ENCODE measurements at places on chromosomes 11 and 22.
A peak's percentile ranks its signal among the peaks of the same experiment; 100 is the strongest.

DNA sequence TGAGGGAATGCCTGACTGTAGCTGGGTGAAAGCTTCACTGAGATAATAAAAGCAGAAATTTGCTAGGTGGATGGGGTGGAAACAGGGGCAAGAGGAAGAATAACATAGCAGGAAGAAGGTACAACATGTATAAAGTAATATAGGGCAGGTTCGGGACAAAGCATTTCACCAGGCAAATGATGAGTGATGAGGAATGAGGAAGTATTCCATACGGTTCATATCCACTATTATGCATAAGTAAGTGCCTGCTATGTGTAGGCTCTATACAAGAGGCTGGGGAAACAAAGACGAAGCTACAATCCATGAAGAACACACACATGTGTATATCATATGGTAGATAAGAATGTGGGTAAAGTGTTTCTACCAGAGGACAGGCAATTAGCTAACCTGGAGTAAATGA is 7.9 kb downstream of the NDUFC2 start:
- no peak for DNase-seq

DNA sequence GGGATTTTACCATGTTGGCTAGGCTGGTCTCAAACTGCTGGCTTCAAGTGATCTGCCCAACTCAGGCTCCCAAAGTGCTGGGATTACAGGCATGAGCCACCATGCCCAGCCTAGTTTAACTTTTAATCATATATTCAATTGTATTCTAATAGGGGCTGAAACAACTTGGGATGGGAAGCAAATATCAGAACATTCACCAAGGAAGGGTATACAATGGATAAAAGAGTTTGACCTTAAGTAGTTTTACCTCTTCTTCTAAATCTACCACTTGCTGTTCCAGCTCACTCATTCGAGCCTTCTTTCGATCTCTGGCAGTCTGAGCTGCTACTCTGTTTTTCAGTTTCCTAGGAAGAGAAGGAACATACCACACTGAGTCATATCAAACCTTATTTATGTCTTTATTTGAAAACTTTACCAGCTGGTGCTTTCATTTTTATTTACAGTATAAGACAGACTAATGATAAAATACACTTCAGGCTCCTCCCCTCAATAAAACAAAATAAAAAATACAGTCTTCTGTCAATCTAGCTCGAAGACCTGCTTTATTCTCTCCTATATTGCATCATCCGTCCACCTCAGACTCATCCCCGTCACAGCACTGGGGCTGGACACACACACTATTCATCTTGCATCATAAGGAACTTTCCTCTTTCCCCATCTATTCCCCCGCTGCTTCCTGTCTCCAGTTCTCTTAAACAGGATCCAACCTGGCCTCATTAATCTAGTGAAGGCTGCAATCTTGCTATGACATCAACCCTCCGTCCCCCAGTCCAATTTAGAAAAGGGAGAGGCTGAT is 1.4 kb downstream of the XBP1 start:
- DNase-seq, result peak; percentile 92

DNA sequence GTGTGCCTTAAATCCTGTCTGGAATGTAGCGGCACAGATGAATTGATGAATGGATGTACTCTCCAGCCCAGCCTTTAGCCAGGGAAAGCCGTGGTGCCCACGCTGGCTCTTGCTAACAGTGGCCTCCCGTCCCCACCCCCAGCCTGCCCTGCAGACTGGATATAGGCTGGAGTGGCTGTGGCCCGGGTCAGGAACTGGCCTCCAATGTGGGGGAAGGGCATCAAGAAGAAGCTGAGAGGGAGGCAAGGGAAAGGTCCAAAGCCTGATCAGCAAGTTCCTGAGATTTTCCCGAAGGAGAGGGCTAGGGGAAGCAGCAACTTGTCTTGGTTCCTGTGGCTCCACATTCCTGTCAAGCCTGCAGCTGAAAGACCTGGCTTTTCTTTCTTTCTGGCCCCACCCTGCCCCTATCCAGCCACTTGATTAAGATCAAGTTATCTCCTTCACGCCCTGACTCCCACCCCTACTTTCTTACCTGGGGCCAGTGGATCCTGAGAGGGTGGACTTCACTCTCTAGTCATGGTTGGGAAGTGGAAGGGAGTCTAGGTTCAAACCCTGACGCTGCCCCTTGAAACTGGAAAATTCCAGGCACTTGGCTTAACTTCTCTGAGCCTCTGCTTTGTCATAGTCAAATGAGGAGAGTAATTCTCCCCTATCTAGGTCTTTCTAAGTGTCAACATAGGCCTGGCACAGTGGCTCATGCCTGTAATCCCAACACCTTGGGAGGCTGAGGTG is 11.0 kb upstream of the MICALL1 start:
- no peak for DNase-seq

- DNase-seq, result no peak
These were observed 37.5 kb upstream of the MMP20 start for GRCh38 chr11:102662607-102663006.

DNA sequence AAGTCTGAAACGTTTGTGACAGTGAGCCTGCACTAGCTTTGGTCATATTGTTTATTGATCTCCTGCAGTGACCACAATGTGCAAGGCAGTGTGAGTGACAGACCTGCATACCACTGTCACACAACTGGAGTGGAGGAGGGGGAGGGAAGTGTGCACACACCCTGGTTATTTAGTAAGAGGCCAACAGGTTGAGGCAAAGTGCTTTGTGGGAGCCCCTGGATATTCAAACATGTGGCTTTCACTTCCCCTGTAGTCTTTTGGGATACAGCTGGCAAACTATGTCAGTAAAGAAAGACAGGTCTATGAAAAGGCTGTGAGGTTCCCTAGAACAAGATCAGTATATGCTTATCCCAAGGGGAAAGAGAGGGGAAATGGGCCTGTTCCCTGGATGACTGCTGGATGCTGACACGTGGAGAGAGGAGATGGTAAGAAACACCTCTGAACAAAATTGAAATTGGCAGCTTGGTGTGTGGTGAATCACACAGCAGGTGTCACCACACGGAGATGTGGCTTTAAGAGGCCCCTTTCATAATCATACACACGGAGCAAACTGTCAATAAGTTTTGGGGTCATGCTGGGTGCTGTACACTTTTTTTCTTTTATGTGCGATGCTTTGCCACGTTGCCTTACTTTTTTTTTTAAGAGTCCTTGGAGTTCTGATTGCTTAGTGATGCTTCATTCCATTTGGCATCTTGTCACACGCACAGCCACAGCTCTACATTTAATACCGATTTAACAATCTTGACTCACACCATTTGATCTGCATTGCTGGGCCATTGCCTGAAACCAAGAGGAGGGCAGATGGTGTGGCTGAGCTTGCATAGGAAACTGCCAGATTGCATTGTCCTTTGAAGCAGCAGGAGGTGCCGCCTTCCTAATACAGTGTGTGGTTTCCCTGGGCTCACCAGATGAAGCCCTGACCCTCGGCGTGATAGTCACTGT is 11.3 kb downstream of the OSBP2 start:
- peak; percentile 87 for DNase-seq

DNA sequence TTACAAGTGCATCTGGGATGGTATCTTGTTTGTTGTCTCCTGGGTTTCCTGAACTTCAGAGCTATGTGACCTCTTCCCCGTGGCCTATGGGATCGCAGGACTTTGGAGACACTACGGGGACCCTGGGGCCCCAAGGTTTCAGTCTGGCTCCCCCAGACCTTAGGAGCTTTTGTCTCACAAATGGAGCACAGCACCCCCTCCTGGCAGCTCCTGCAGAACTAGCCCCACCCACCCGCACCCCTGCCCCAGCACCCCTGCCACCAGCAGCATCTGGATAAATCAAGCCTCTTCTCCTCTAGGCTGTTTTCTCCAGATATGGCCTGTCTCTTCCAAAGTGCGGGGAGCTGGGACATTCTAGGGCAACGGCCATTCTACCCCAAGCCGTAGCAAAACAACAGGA is 10.4 kb downstream of the RCOR2 start:
- no peak for DNase-seq

- DNase-seq, result no peak
These were observed 117.7 kb upstream of the SORL1-AS1 start for GRCh38 chr11:121570453-121570852.

DNA sequence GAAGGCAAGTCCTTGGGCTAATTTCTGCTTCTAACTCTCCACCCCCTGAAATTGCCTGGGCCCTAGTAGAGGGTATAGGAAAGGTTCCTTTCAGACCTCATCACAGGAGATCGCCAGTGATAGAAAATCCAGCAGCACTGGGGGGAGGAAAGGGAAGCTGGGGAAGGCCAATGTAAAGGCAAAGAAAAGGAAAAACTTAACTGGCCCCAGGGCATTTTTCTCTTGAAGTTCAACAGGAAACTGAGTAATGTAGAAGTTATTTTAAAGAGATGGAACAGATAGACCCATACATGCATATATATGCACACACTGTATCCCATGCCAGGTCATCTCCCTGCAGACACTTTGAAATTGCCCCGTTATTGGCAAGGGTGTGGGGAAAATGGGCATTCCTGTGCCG is 134.0 kb downstream of the TRIM44 start:
- DNase-seq, result no peak

DNA sequence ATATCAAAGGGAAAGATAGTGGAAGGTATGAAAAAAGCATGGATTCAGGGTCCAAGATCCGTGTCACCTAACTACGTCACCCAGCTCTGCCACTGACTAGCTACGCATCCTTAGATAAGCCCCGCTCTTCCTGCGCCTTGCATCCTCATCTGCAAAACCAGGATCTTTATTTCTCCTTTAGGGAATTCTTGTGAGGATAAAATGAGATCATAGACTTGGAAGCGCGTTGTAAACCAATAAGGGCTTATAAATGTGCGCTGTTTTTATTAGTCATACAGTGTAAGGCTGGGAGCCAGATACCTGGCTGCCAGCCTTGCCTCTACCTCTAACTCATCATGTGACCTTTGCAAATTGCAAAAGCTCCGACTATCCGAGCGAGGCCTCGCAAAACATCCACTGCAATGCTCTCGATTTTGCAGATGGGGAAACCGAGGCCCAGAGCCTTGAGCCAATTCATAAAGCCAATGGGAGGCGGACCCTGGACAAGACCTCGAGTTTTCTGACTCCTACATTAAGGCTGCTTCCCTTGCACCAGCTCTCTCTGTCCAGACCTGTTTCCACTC is 753 bp downstream of the PRPF19 start:
- DNase-seq, result no peak

DNA sequence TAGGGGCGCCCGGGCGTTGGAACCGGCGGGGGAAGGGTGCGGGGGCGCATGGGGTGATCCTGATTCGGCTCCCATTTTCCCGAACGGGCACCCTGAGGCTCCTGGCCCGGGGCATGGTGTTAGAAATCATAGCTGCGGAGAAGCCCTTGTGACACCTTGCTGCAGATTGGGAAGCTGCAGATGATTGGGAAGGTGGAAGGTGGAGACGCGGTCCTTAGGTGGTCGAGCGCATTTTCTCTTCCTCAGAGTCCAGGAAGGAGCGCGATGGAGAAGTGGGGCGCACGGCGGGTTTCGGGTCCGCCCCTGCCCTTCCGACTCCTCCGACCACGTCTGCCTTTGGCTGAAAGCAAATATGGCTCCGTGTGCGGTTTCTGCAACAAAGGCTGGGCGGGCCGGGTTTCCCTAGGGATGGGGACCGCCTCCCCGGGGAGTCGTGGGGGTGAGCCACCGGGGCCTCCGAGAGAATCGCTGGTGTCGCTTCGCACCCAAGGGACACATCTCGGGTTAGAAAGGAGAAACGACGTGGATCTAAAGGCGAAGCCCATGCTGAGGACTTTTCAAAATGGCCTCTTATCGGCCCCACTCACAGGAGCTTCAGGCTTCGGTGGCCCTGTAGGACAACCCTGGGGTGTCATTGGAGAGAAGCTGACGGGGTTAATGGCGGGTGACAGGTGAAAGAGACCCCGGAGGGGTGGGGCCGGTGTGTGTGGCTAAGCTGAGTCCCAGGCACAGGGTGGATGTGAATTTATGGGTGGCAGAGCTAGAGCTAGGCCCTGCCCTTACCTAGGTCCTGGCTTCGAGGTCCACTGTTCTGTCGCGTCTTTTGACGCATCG is 707 bp upstream of the FTH1 start:
- DNase-seq, result no peak

- DNase-seq, result no peak
These were observed 11.2 kb upstream of the UPK3A start for GRCh38 chr22:45273452-45274075.

DNA sequence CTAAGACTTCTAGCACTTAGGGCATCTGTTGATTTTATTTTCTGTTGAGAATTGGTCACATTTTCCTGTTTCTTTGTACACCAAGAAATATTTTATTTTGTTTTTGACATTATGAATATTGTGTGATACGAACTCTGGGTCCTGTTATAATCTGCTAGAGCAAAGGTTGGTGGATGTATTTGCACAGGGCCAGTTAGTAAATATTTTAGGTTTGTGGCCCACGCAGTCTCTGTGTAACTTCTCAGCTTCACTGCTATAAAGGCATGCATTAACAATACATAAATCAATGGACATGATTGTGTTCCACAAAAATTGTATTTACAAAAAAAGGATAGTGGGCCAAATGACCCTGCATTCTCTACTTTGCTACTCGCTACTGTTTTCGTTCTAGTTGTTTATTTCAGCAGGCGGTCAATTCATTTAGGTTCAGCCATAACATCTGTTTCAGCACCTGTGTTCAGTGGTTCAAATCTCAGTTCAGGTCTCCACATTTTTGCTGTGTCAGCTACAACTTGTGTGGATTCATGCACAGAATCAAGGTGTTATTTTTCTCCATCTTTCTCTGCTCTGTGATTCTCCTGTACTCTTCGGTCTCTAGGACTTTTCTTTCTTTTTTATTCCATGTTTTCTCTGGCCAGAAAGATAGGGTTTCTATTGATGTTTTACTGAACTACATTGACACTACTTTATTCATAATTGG is 786.2 kb downstream of the ETS1 start:
- no peak for DNase-seq

GRCh38 chr11:78080818-78081495 is 1.3 kb upstream of the NDUFC2 start:
- no peak for DNase-seq

DNA sequence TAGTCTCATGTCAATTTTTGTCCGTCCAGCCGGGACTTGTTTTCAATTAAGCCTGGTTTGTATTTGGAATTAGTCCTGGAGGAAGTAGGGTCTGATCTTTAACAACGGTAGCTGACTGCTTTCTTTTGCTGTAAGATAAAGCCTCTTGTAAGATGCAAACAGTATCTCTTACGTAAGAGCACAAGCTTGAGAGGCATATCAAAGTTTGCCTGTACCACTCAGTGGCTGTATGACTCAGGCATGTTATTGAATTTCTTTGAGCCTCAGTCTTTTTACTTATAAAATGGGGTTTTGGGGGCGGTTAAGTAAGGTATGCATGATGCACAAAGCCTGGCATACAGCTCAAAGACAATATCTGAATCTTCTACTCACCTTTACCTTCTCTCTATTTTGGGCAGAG is 198.4 kb upstream of the NARS2 start:
- no peak for DNase-seq

- no peak for DNase-seq
These were observed 1374.9 kb downstream of the BRD1 start for GRCh38 chr22:48452766-48453165.

All from AG09319 (cell line).